ENCODE measurements at places on chromosomes 7 and 10.

GRCh38 chr7:135467207-135467711 is 42.6 kb downstream of the CNOT4 start:
- DNase-seq, result no peak

DNA sequence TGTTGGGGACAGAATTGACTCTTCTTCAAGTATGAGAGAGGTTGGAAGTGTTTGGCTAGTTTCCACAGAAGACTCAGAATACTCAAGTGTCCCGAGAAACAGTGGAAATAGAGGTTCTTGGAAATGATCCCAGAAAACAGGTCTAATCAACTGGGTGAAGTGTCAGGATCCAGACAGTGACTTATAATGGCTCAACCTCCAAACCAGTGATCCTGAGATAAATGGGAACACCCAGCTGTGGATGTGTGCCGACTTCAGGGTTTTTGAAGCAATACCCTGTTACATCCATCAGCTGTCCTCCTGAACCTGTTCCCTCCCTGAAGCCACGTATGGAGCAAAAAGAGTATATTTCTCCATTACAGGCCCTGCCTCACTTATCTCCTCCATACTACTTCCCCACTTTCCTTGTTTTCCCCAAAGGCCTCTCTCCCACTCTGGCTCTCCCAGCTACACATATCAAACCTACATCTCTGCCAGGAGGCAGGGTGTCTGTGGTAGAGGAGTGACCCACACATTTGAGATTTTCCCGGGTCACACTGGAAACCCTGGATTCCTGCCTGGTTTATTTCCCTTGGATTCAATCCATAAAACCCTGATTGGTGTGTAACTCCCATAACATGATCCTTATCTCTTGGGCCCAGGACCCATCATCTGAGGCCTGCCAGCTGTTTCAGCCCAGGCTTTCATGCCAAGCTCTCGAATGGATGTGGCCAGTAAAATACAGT is 17.6 kb upstream of the ELOVL3 start:
- DNase-seq, result no peak

GRCh38 chr10:99930731-99931550 is 78.8 kb downstream of the DNMBP start:
- no peak for DNase-seq

GRCh38 chr10:89163265-89163995 is 43.7 kb downstream of the CH25H start:
- DNase-seq, result peak; percentile 55

- no peak for DNase-seq
Measured at GRCh38 chr10:122295451-122295809, 24.3 kb downstream of the BTBD16 start.

DNA sequence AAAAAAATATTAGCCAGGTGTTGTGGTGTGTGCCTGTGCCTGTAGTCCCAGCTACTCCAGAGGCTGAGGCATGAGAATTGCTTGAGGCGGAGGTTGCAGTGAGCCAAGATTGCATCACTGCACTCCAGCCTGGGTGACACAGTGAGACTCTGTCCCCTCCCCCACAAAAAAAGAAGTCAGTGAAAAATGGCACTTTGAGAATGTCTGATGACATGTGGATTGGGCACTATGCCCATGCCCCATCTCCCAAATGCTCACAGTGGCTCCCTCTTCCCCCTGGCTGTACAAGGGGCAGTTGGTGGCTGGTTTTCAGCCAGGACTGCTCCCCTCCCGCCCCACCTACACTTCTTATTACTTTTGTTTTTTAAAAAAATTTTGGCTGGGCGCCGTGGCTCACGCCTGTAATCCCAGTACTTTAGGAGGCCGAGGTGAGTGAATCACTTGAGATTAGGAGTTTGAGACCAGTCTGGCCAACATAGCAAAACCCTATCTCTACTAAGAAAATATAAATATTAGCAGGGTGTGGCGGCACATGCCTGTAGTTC is 26.1 kb downstream of the IL15RA start:
- DNase-seq, result peak; percentile 79

GRCh38 chr10:49356181-49356580 is 39.7 kb downstream of the DRGX start:
- DNase-seq, result no peak

DNA sequence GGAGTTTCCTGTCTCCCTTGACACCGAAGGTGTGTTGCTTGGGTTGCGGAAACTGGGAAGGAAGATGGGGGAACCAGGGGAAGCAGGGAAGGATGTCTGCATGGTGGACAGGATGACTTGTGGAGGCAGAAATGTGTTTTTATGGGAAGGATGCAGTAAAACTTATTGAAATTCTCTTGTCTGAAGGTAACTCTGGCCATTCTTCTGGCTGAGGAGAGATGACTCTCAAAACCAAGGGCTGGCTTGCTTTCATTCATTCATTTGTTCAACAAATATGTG is 1.5 kb downstream of the UBTD1 start:
- no peak for DNase-seq

GRCh38 chr7:134552105-134552504 is 3.2 kb downstream of the AKR1B15 start:
- no peak for DNase-seq

DNA sequence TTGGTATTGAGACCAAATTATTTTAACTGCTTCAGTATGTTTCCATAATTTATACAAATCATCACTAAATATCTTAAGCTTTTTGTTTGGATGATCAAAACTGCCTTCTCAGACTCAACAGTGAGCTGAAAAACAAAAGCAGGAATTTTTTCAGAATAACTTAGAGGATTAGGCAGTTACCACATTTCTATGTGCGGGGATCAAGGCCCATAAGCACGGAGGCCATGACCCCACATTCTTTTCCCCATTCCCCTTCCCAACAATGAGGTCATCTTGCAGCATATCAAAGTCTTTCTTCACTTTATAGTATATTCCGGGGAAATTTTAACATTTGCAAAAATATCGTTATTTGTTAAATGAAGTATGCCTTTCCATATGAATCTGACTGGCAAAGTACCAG is 125.8 kb downstream of the ELMO1 start:
- DNase-seq, result no peak

GRCh38 chr10:22222236-22223190 is 4.7 kb upstream of the EBLN1 start:
- no peak for DNase-seq

DNA sequence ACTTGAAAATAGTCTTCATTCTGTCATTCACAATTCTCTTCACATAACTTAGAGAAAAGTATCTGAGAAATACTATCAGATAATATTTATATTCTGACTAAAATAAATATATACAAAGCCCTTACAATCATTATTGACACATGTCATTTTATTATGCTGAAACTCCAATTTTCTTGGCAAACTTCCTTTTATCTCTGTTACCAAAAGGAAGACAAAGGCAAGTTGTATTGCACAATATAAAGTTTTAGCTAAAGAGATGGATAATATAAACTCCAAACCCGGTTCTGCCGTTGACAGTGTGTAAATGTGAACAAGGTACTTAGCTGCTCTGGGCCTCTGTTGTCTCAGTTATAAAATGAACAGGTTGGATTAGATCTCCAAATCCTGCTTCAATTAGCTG is 99.0 kb upstream of the MDFIC start:
- no peak for DNase-seq

DNA sequence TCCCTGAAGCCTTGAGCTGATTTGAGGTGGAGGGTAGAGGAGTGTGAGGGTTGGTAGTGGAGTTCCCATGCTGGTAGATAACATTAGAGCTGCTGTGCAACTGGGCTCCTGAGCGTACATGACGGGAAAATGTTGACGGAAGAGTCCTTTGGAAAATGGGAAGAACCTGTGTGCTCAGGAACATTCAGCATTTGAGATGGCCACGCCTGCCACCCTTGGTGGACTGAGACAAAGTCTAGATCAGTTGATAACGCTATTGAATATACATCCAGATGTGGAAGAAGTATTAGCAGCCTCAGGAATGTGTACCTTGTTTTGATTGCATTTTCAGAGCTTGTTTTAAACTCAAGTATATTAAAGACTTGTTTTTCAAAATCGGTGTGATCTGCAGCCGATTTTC is 16.1 kb downstream of the PCBD1 start:
- DNase-seq, result no peak

GRCh38 chr10:74165530-74165901 is 14.5 kb downstream of the ADK start:
- DNase-seq, result no peak

DNA sequence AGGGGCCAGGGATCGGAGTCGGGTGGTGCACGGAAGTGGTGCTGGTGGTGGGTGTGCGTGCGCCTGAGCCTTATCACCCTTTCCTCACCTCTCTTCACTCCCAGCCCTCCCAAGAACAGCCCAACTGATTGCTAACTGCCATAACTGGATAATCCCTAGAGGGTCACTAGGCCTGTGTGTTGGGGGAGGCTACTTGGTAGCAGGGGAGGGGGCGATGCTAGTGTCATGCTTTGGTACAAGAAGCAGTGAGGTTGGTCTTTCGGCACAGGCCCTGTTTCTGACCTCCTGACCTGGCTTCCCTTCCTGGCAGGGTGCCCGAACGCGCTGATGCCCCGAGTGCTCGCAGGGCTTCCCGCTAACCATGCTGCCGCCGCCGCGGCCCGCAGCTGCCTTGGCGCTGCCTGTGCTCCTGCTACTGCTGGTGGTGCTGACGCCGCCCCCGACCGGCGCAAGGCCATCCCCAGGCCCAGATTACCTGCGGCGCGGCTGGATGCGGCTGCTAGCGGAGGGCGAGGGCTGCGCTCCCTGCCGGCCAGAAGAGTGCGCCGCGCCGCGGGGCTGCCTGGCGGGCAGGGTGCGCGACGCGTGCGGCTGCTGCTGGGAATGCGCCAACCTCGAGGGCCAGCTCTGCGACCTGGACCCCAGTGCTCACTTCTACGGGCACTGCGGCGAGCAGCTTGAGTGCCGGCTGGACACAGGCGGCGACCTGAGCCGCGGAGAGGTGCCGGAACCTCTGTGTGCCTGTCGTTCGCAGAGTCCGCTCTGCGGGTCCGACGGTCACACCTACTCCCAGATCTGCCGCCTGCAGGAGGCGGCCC is 652 bp downstream of the KAZALD1 start:
- DNase-seq, result peak; percentile 87

DNA sequence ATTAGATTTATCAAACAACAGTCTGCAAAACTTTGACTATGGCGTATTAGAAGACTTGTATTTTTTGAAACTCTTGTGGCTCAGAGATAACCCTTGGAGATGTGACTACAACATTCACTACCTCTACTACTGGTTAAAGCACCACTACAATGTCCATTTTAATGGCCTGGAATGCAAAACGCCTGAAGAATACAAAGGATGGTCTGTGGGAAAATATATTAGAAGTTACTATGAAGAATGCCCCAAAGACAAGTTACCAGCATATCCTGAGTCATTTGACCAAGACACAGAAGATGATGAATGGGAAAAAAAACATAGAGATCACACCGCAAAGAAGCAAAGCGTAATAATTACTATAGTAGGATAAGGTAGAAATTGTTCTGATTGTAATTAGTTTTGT is 31.4 kb downstream of the LRRC17 start:
- no peak for DNase-seq

GRCh38 chr10:118307859-118308258 is 34.3 kb downstream of the FAM204A start:
- DNase-seq, result no peak

DNA sequence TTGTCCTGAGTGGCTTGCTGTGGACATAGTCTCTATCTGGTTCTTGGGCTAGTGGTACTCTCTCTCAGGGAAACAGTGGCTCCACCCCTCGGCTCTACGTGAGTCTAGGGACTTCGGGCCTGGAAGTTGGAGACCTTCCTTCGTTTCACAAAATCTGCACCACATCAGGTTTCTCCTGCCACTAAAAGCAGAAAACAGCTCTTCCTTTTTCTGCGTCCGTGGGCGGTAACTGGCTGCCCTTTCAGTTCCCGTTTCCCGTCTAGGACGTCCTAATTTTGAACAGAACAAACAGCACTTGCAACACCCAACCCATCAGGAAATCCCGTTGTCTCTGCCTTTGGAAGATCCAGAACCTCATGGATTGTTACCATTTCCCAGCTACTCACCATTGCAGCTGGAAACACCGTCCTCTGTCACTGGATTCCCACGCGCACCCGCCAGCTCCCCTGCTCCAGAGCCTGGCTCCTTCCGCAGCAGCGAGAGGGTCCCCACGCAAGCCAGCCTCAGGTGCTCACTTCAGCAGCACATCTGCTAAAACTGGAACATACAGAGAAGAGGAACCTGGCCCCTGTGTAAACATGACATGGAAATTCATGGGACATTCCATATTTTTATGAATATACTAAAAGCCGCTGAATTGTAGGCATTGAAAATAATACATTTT is 311.4 kb upstream of the AKR1E2 start:
- peak; percentile 75 for DNase-seq

GRCh38 chr10:6014241-6014761 is 37.0 kb upstream of the IL15RA start:
- no peak for DNase-seq

GRCh38 chr10:103936022-103936421 is 18.0 kb upstream of the STN1 start:
- DNase-seq, result no peak

GRCh38 chr7:24979470-24979862 is 512 bp downstream of the OSBPL3 start:
- DNase-seq, result peak; percentile 84

DNA sequence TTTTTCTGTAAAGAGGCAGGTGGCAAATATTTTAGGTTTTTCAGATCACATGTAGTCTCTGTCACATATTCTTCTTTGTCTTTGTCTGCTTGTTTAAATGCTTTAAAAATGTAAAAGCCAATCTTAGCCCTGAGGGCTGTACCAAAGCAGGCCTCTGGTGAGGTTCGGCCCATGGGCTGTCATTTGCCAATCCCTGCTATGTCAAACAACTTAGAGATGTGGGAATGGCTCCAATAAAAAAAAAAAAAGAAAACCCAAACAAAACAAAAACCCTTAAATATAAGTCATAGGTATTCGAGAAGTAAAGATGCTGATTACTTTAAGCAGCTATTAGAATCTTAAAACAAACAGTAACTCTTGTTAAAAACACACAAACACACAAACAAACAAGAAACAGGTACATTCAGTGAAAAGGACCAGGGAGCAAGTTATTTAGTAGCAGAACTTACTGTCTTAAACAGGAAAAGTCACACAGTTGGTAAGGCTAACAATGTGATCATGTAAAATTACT is 61.4 kb upstream of the NAMPT start:
- DNase-seq, result no peak

DNA sequence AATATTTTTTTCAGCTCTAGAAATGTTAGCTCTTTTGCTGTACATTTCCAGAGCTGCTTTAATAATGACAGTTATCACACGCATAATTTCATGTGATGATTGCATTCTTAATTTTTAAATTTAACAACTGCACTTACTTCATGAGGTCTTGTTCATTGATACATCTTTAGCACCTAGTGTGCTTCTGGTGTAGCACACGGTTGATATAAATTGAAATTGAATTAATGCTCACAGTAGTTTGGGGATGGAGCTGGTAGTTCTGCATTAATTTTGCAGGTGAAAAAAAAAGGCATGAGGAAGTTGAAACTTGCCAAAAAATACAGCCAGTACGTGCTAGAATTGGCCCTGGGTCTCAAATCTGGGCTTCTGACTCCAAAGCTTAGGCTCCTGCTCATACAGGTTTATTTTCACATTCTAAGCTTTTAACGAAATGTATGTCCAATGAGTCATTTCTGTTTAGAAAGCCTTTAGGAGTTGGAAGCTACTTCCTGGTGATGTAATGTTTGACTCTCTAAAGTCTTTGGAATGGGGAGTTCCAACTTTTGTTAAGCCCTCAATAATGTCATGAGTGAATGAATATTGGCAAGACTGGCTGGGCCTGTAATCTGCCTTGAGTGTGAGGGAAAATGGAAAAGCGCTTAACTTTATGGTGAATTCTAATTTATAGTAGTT is 62.5 kb downstream of the DAGLB start:
- DNase-seq, result no peak

- no peak for DNase-seq
Measured at GRCh38 chr7:86598311-86598710, 45.4 kb upstream of the GRM3 start.

GRCh38 chr7:105389088-105389650 is 448 bp upstream of the SRPK2 start:
- peak; percentile 85 for DNase-seq

- peak; percentile 88 for DNase-seq
Measured at GRCh38 chr7:26202019-26202990, 760 bp downstream of the CBX3 start.
